Esophagus squamous epithelium (tissue), 5 donors: ENCODE measurements at places on chromosomes 3 and 15.

- DNase-seq = no peak
These were observed 89.5 kb downstream of the DCLK3 start for GRCh38 chr3:36674816-36675215.

DNA sequence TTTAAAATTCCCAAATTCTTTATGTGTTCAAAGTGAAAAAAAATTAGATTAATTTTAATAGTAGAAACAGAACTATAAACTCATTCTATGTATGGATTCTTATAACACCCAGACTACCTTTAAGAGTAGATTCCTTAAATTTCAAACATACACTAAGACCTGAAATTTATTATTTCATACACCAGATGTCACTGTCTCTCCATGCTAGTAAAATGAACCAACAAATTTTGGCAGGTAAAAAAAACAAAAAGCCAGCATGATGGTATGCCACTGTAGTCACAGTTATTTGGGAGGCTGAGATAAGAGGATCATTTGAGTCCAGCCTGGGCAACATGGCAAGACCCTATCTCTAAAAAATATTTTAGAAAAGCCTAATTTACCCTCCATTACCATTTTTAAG, 461.3 kb upstream of the NAALADL2 start:
- DNase-seq = no peak

GRCh38 chr3:71520161-71521020, 63.1 kb downstream of the FOXP1 start:
- no peak for DNase-seq

GRCh38 chr15:80153900-80154299, 1.1 kb downstream of the FAH start:
- DNase-seq = no peak
